PC-9 (cell line): ENCODE measurements at places on chromosomes 5 and 9. TPM values are rescaled to one million over a fixed set of nuclear protein-coding genes. Genes with fewer than 3 reads are reported as not detected.
A peak's percentile ranks its signal among the peaks of the same experiment; 100 is the strongest.

DNA sequence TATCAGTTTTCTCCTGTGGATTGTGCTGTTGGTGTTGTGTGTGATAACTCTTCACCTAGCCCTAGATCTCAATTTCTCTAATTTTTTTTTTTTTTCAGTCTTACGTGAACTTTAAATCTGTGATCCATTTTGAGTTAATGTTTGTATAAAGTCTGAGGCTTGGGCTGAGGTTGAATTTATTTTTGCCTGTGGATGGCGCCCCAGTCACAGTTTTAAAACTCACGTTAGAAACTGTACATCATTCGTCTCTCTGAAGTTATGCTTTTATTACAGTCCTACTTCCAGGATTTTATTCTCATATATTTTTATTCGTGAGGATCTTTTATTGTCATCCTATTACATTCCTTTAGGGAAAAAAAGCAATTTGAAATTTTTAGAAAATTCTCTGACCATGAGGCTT is 103.1 kb downstream of the EHMT1 start:
- H3K4me3 ChIP-seq, result no peak overlapping the region
- no peaks in the 10 kb centered on the region for H3K4me1 ChIP-seq

IL3 gene
- not detected in 2 replicates for total RNA-seq

- peak overlapping the region; percentile 73 for H3K27ac ChIP-seq
- DNase-seq, result peak; percentile 70
- H3K4me1 ChIP-seq, result peaks cover 32% of the 10 kb centered on the region
- no peaks in the 10 kb centered on the region for H3K27me3 ChIP-seq
- no peaks in the 10 kb centered on the region; the same call in 1 of the 2 replicates for H3K36me3 ChIP-seq
Observed at GRCh38 chr5:65823204-65823603, 101.2 kb downstream of the NLN start.

DNA sequence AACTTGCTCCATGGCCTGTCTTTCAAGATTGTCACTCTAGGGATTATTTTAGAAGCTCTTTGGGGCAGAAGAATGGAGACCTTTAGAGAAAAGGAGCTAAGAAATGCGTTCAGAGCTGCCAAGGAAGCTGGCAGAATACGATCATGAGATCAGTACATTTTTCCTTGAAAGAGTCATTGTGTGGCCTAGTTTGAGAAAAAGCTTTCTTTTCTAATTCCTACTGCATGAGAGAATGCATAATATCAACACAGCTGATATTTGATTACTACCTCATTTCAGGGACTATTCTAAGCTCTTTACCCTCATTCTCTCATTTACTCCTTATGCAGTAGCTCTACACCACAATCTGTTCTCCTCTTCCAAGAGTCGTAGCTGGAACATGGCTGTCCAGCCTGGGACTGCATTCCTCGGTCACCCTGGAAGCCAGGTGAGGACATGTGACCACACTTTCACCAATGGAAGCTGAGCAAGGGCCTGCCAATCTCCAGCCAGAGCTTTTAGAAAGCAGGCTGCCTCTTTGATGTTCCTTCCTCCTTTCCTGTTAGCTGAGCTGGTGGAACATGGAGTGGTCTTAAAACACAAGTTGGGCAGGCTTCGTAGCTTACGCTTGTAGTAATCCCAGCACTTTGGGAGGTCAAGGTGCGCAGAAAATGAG is 99.3 kb upstream of the LHFPL2 start:
- no peaks in the 10 kb centered on the region for H3K36me3 ChIP-seq
- 0 out of 2 replicates have a peak, but pooled peaks cover 3% of the 10 kb centered on the region for H3K4me1 ChIP-seq
- no peak for DNase-seq
- H3K27me3 ChIP-seq, result no peaks in the 10 kb centered on the region

DNA sequence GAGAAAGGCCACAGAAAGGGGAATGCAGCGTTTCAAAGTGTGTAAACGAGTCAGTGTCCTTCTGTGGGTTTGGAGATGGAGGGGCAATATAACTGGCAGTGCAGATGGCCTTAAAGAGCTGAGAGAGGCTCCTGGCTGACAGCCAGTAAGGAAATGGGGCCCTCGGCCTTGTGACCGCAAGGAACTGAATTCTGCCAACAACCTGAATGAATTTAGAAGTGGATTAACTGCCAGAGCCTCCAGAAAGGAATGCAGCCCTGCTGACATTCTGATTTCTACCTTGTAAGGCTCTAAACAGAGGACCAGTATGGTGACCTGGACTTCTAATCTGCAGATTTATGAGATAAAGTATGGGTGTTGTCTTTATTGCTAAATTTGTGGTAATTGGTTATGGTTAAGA is 17.5 kb upstream of the NREP start:
- H3K4me3 ChIP-seq, result no peak overlapping the region
- peak; percentile 78 for DNase-seq
- H3K36me3 ChIP-seq, result no peaks in the 10 kb centered on the region
- no peak overlapping the region for H3K27ac ChIP-seq
- H3K4me1 ChIP-seq, result no peaks in the 10 kb centered on the region; the same call in 1 of the 2 replicates
